ENCODE measurements at places on chromosomes 11 and 22.

GRCh38 chr11:128342511-128343134 is 244.7 kb downstream of the ETS1 start:
- peak; percentile 64 for DNase-seq

DNA sequence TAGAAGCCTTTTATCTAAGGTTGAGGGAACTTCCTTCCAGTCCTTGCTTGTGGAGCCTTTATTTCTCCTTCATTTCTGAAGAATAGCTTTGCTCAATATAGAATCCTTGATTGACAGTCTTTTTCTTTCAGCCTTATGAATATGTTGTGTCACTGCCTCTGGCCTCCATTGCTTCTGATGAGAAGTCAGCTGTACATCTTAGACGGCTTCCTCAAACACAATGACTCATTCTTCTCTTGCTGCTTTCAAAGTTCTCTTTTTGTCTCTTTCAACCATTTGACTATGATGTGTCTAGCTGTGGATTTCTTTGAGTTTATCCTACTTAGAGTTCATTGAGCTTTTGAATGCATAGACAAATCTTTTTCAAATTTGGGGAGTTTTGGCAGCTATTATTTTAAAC is 893.2 kb downstream of the BRD1 start:
- no peak for DNase-seq

GRCh38 chr11:76947800-76948199 is 86.4 kb upstream of the B3GNT6 start:
- no peak for DNase-seq

- DNase-seq: no peak
Observed at GRCh38 chr22:44755956-44756361, 3.6 kb downstream of the ARHGAP8 start.

- no peak for DNase-seq
Observed at GRCh38 chr22:36335621-36336020, 52.1 kb downstream of the MYH9 start.

- DNase-seq: no peak
Observed at GRCh38 chr11:110428040-110428439, 1.7 kb upstream of the FDX1 start.

DNA sequence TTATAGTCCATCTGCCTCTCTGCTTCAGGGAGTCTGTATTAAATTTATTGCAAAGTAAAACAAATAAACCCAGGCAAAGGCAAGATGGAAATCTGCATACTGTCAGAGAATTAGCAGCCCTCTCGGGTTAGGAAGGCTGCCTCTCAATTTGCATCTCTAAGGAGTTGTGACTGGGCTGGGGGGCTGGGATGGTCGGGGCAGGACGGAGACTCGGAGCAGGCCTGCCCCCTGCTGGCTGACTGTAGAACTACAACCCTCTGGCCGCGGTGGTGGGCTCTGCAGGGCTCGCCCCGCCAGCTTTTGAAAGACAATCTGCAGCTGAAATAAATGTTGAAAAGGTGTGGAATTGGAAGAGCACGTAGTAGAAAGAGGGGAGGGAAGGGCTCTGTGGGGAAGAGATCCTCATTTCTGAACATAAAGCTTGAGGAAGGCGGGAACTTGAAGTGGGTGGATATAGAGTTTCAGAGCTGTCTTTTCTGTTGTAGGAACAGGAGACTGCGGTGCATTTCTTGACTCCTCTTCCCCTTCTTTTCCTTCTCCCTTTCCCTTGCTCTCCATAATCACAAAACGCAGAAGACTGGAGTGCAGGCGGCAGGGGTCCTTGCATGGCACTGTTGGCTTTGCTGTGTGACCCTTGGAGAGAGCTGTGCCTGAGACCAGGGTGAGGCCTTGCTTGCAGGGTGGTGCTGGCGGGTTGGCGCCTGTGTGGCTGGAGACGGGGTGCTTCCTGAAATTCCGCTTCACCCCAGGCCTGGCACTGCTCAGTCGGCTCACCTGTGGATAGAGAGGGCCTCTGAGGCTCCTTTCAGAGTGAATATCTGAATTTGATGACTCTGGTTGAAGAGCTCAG is 22.6 kb upstream of the PKNOX2 start:
- peak; percentile 60 for DNase-seq

DNA sequence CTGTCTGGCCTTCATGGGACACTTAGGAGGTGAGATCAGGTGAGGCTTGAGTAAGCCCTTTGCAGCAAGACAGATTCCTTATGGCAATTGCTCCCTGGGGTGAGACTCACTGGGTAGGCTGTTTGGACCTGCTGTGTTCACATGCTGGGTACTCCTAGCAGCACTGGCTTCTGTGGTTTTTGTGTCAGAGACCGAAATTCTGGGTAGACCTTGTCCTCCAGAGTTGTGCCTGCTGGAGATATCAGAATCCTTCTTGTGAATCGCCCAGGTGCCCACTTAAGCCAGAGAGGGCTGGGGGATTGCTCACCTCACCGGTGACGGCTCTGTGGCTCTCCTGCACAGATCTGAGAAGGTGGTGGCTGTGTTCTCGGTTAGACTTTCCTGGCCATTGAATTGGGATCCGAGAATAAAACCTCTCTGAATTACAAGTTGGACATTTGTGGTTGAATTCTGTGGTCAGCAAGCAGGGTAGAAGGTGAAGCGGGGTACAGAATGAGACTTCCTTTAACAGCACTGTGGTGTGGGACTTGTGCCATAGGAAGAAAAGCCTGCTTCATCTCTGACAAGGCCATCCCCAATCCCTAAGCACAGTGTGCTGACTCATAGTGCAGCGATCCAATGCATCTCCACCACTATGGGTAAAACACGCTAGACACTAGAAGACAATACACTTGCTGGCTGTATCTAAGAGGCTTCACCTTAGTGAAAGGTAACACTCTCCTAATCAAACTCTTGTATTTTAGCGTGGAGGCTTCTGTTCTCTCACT is 52.5 kb upstream of the TTC12 start:
- no peak for DNase-seq

DNA sequence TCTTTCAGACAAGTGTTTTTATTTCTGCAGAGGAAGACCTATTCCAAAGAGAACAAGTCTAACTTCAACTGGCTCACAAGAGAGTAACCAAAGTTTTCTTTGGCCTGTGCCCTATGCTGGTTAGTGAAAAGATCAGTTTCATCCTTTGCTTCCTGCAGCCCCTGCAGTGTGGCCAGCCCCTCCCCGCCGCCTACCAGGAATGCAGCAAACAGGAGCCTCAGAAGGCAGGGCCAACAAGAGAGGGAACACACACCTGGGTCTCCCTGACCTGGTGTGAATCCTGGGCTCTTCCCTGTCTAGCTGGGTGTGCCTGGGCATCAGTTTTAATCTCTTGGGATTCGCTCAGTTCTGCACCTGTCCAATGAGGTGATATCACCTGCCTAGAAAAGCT is 21.5 kb upstream of the SCARF2 start:
- no peak for DNase-seq

DNA sequence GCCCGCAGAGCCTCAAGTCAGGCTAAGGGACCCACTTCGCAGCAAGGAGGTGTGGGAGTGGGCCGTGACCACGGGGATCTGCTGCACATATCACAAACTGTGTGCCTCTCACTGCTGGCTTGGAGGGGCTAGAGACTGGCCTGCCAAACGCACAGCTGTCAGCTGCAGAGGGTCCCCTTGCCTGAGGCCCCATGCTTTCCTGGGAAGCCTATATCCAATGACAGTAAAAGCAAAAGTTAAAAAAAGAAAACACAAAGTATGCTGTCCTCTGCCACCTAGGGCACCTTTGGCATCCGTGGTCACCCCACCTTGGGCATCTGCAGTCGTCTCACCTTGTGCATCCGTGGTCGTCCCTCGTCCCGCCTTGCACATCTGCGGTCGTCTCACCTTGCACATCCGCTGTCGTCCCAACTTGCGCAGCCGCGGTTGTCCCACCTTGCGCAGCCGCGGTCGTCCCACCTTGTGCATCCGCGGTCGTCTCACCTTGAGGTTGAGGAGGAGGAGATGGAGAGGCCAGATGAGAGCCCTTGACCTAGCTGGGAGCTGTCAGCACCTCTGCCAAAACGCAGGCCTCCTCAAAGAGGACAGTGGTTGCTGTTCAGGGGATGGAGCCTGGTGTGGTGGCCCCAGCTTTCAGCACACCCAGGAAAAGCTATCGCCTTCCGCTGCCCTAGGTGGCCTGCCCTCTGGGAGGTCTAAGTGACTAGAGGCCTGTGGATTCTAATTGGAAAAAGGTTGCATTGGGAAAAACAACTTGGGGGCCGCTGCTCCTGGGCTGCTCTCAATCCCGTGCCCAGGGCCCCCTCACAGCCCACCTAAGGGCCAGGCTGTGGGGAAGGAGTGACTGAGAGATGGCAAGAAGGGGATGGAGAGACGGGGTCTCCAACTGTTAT is 90.5 kb downstream of the MYEOV start:
- no peak for DNase-seq

DNA sequence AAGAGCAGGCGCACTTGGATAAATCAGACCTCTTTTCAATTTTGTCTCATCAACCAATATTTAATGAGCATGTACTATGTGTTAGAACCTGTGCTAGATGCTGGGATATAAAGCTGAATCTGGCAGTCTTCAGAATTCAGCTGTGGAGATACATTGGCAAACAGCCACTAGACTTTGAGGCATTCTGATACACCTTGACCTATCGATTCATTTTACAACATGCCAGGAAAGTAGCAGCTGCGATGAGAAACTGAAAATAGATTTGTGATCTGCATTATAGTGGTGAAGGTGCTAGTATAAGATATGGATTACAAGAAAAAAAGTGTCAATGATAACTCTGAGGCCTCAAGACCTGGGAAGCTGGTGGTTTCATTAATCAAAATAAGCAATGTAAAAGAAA is 1338.1 kb upstream of the TENM4 start:
- DNase-seq: no peak

GRCh38 chr11:86063536-86063935 is 5.3 kb downstream of the PICALM start:
- no peak for DNase-seq

GRCh38 chr11:45982656-45983470 is 60.4 kb downstream of the LARGE2 start:
- peak; percentile 64 for DNase-seq

- DNase-seq: no peak
Observed at GRCh38 chr11:33479231-33479630, 221.4 kb downstream of the C11orf91 start.

- no peak for DNase-seq
Observed at GRCh38 chr11:116499396-116500003, 273.3 kb downstream of the BUD13 start.
